ENCODE measurements at places on chromosomes 6 and 20. TPM values are rescaled to one million over a fixed set of nuclear protein-coding genes. Genes with fewer than 3 reads are reported as not detected.

HMGCLL1 gene
- total RNA-seq: not detected

REPS1 gene
- total RNA-seq: 25.4 TPM

DYNLT2 gene
- 0.74 TPM for total RNA-seq

OTOR gene
- total RNA-seq: not detected

SPAG4 gene
- 19.1 TPM for total RNA-seq

DEFB125 gene
- not detected for total RNA-seq

XKR7 gene
- total RNA-seq: not detected

SOX12 gene
- 8.1 TPM for total RNA-seq

TFAP2A gene
- total RNA-seq: under 0.01 TPM

CCN5 gene
- total RNA-seq: not detected

TFAP2D gene
- total RNA-seq: not detected

PRDM13 gene
- not detected for total RNA-seq

NKX2-2 gene
- total RNA-seq: not detected

CYP21A2 gene
- total RNA-seq: 0.34 TPM

MACROD2 gene
- total RNA-seq: 0.85 TPM

HDGFL1 gene
- not detected for total RNA-seq

BPIFB4 gene
- not detected for total RNA-seq

RAD21L1 gene
- not detected for total RNA-seq

KIF6 gene
- not detected for total RNA-seq

ECHDC1 gene
- total RNA-seq: 64.5 TPM

DUSP15 gene
- 0.34 TPM for total RNA-seq

UNC5CL gene
- 0.14 TPM for total RNA-seq

NHSL1 gene
- total RNA-seq: 78.7 TPM

ABCC10 gene
- total RNA-seq: 19.2 TPM

TMEM74B gene
- 0.60 TPM for total RNA-seq

PKHD1 gene
- total RNA-seq: 0.17 TPM

Data from dermis blood vessel endothelial cell (primary cell).